NCI-H446 (cell line): ENCODE measurements at places on chromosomes 2 and 18.

DNA sequence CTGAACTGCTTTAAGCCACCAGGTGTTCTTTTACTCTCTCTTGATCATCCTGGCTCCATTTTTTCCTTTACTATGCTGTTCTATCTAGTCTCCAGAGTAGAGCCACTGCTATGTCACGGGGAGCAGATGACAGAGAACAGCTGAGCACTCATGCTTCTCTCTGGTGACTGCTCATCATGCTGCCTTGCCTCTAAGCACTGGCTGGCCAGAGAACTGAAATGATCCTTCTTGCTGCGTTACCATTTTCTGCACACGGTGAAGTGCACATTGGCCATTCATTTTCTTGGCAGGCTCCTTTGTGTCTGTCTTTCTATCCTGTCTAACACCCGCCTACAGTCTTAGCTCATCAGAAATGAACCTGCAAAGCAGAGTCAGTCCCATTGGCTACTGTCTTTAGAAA lies 86.0 kb downstream of the KCTD1 start:
- no peak for DNase-seq

DNA sequence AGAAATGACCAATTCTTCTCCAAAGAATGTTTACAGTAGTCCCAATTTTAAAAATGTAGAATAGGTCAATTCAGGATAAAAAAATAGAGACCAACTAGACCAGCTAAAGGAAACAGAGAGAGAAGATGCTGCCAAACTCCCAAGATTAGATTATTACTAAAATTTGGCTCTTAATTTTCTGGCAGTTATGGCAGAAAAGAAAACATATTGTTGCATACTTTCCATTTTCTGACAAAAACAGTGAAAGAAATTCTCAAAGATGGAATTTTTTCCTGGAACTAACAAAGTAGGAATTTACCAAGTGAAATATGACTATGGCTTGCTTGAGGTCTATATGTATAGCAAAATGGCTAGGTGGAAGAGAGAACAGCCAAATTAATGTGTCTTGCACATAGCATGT lies 138.3 kb upstream of the STK17B start:
- no peak for DNase-seq

- DNase-seq = no peak
These were observed 122.6 kb downstream of the CABLES1 start for GRCh38 chr18:23257686-23258565.

GRCh38 chr2:168626096-168626495 lies 170.0 kb downstream of the CERS6 start:
- no peak for DNase-seq

DNA sequence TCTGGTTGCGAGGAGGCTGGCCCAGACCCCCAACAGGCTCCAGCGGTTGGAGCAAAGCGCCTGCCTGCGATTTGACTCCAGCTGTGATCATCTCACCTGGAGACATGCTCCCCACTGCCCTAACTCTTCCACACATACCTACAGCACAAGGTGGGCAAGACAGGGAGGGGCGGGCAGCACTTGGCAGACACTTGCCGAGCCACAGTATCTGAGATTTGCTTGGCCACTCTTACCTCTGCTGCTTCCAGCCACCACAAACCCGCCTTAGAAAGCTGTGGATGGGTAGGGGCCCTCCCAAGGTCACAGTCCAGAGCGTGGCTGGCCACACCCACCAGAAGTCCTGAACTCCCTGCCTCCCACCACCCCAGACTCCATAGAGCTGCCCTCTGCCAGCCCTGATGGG lies 8.2 kb downstream of the CYP26B1 start:
- no peak for DNase-seq

GRCh38 chr2:47690132-47690531 lies 92.8 kb upstream of the MSH6 start:
- no peak for DNase-seq

DNA sequence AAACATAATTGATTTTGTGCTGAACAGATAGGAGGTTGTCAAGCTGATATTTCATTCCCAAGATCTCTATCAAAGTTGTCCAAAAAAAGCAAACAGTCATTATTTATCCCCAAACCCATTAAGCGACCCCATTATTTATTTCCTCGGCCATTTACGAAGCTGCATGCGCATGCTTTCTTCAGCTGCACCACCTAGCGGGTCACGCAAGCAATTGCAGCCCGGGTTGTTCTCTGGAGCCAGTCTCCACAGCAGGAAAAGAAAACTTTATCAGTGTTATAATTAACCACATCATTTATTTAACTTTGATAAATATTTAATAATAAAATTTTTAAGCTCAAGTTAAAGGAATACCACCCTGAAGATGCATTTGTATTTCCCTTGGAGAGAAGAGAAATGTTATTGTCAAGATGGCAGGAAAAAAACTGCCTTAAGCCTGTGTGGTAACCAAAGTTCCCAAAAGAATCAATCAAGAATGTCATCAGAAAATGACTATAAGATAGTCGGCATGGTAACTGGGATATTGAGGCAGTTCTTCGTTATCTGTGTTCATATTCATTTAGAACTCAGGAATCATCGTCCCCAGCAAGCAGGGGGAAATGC lies 304.7 kb downstream of the FBXO15 start:
- DNase-seq = no peak

DNA sequence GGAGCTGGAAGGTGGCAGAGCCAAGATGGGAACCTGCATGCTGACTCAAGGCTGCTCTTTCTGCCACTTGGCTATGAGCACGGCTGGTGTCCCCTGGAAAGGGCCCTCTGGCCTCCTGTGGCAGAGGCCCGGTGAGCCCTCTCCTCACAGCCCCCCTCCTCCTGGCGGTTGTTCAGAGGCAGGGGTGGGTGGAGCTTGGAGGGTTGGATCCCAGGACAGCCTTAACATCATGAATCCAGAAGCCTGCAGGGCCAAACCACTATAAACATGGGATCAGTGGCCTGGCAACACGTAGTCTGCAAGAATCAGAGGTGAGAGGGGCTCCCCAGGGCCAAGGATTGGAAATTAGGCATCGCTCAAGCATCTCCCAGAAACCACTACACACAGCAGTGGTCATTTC lies 48.5 kb upstream of the LOXHD1 start:
- no peak for DNase-seq

DNA sequence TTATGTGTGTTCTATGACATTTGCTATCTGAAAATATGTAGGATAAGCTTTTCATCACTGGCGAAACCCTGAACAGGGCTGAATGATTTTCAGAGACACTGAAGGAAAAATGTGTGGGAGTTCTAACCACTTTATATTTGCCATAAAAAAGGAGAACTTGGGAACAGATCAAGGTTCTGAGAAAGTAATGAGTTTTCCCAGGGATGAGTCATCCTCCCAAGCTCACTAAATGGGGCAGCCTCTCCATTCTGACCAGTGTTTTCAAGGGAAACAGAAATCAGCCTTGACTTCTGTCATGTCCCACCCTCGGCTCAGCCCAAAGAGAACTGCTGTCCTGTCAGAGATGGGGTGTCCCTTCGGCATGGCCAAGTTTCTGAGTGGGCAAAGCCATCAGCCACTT lies 2109.8 kb upstream of the CELF4 start:
- no peak for DNase-seq

DNA sequence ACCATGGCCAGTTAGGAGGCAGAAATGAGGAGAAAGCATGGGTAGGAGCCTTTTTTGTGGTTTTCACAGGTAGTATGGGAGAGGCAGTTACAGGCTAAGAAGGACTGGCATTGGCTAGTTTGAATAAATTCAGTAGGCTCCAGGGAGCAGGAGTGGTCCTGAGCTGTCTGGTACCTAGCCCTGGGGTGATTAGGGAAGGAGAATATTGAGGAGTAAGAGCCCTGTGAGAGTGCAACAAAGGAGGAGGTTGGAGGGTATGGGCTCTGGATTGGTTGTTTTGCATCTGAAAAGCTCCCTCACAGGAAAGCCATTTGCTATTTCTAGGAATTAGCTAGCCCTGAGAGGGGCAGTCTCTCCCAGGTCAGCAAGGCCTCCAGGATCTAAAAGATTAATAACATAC lies 13.3 kb upstream of the TCF7L1 start:
- no peak for DNase-seq

DNA sequence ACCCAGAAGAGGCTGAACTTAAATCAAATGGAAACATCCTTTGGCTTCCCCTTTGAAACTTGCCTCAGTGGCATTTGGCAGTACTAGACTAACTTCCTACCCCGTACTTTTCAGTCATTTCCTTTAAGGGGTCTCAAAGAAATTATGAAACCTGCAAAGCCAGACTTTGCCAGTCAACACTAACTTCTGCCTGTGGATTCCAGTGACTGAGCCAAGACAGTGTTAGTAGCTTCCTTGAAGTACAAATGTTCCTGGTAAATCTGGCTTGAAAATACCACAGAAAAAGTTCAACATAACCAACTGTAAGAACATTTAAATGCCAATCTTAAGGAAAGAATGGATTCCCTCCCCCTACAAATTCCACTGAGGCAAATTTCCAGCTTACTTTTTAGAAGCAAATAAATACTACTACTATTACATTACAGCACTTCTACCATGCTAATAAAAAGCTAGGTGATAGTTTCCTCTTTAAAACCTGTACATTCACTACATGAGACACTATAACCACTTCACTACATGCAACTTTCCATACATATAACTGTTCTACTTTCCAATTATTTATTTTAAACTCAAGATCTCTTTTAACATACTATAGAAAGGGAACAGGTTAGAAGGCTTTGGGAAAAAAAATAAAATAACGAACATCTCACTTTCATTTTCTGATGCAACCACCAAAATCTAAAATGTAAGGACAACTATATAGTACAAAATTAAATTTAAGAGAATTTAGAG lies 2.4 kb downstream of the PELI1 start:
- no peak for DNase-seq
